ENCODE measurements at places on chromosomes 1 and 21.
A peak's percentile ranks its signal among the peaks of the same experiment; 100 is the strongest.

DNA sequence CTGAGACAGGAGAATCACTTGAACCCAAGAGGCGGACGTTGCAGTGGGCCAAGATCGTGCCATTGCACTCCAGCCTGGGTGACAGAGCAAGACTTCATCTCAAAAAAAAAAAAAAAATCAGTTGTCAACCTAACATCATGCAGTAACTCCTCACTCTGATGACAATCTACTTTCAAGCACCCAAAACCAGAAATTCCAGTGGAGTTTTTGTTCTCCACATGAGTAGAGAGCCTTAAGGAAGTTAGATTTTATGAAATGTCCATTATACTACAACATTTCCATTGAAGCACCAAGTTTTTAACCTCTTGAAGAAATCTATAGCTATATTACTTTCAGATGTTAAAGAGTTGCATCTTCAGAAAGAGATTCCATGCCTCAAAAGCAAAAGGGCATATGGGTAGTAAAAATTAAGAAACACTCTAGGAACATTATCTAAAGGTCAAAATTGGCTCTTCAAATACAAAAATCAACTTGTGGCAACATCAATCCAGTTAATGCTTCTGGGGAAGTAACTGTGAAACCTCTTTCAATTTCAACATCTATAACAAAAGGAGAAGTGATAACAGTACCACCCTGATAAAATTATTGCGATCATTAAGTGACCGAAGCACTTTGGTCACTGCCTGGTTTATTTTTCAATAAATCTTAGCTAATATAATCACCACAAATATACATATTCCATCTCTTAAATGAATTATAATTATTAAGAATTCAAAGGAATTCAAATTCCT lies 7.7 kb downstream of the LPGAT1 start:
- no peak for DNase-seq

DNA sequence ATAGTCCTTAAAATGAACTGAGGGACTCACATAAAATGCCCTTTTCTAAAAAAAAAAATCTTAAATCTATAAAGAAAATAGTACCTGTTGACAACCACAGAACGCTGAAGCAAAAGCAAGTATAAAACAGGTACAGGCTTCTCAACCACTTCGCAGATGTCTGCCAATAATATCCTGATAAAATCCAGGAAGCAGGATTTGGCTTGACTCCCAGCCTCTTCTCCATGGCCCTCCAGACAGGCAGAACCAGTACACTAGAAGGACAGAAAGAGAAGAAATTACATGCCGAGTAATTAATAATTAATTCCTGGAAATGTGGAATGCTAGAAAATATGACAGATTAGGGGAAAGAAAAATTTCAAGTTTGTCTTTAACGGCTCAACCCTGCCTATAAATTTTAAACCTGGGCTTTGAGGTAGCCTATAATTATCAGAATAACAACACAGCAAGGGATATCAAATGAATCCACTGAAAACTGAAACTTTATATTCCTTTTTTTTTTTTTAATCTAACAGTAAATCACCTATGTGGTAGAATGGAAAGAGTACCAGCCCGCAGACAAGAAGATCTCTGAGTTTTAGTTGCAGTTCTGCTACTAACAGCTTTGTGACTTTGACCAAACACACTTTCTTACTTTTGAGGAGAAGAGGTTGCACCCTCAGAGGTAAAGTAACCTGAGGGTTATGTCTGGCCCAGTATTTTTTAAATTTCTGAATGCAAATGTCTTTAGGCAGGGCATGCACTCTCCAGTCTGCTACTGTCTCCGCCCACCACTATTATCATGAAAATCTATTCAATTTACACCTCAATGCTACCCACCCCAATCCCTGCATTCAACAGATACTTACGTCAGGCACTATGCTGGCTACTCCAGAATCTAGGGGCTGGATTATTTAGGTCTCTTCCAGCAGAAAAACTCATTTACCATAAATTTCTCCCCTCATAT lies 2.7 kb downstream of the KIAA0319L start:
- peak; percentile 61 for DNase-seq

- no peak for DNase-seq
Measured at GRCh38 chr1:16158993-16159831, 3.3 kb upstream of the EPHA2 start.

- DNase-seq, result no peak
Measured at GRCh38 chr1:218324226-218324580, 20.9 kb upstream of the TGFB2 start.

- no peak for DNase-seq
Measured at GRCh38 chr1:194338241-194338948, 1152.0 kb upstream of the B3GALT2 start.

- DNase-seq, result no peak
Measured at GRCh38 chr1:165259706-165260428, 96.6 kb downstream of the LMX1A start.

GRCh38 chr1:13760340-13760739 lies 60.4 kb downstream of the PRDM2 start:
- DNase-seq, result no peak
